ENCODE measurements at places on chromosomes 12 and 14.

- DNase-seq, result no peak
- H3K27ac ChIP-seq, result peak overlapping the region; percentile 11
- H3K36me3 ChIP-seq, result peaks cover 7% of the 10 kb centered on the region
- H3K4me3 ChIP-seq, result no peak overlapping the region
Observed at GRCh38 chr12:19139615-19140194, 10.2 kb downstream of the PLEKHA5 start.

- no peaks in the 10 kb centered on the region for H3K36me3 ChIP-seq
- no peak for DNase-seq
- peaks cover 4% of the 10 kb centered on the region for H3K4me1 ChIP-seq
- H3K27ac ChIP-seq, result peak overlapping the region; percentile 85
Observed at GRCh38 chr14:68246074-68246785, 426.7 kb downstream of the RAD51B start.

DNA sequence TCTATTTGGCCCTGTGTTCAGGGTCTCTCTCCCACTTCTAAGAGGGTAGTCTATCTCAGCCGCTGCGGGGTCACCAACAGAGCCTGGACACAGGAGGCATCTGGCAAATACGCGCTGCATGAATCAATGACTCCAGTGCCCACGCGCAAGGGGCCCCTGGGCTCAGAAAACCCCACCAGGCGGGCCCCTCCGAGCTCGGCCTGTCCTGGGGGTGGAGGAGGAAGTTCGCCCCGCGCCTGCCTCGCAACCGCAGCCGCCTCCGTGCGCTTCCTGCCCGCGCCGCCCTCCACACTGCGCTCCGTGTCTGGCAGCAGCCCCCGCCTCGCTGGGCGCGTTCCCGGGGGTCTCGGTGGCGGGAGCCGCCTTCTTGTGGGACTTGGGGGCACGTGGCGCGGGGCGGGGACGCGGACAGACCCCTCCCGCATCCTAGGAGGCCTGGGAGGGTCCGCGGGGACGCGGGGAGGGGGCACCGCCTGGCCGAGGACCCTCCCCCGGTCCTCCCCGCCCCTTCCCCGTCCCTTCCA is 811 bp upstream of the FBRSL1 start:
- H3K27me3 ChIP-seq, result no peaks in the 10 kb centered on the region
- H3K27ac ChIP-seq, result peak overlapping the region; percentile 85
- no peaks in the 10 kb centered on the region for H3K36me3 ChIP-seq
- H3K4me1 ChIP-seq, result no peaks in the 10 kb centered on the region
- DNase-seq, result no peak

DNA sequence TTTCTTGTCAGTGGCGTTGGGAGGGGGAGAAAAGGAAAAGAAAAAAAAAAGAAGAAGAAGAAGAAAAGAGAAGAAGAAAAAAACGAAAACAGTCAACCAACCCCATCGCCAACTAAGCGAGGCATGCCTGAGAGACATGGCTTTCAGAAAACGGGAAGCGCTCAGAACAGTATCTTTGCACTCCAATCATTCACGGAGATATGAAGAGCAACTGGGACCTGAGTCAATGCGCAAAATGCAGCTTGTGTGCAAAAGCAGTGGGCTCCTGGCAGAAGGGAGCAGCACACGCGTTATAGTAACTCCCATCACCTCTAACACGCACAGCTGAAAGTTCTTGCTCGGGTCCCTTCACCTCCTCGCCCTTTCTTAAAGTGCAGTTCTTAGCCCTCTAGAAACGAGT is 1.9 kb downstream of the ASCL1 start:
- no peak overlapping the region for H3K27ac ChIP-seq
- no peak overlapping the region for H3K4me3 ChIP-seq
- H3K27me3 ChIP-seq, result peaks cover 11% of the 10 kb centered on the region
- no peaks in the 10 kb centered on the region for H3K36me3 ChIP-seq
- peaks cover 41% of the 10 kb centered on the region for H3K4me1 ChIP-seq

DNA sequence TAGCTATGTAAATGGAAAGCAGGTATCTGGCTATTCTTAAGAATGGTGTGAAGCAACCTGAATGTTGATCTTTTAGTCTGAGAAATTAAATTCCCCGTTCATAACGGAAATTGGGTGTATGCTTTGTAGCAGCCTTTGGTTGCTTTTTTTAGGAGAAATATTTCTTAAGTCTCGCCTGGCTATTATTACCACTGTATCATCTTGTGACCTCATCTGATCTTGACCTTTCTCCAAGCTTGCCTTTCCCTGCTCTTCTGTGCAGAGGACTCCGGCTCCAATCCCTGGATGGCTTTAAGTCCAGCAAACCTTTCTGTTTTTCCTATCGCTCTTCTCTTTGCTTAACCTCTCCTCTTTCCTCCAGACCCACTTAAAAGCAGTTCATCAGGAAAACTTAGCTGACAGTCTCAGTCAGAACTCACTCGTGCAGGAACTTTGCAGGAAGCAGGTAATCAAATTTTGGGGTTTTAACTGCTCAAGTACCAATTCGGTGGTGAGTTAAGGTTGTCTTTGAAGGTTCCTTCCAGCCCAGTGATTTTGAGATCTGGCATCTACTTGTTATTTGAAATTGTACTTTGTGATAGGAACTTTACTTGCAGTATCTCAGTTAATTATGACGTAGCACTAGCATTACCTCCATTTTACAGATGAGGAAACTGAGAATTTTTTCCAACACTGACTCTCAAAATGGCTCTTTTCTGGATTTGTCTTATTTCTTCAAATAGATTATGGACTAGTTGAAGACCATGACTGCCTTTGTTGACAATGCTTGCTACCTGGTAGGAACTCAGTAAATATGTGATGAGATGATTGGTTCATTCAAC is 14.1 kb downstream of the PPFIBP1 start:
- H3K36me3 ChIP-seq, result no peaks in the 10 kb centered on the region
- no peak for DNase-seq
- peak overlapping the region; percentile 51 for H3K27ac ChIP-seq

DNA sequence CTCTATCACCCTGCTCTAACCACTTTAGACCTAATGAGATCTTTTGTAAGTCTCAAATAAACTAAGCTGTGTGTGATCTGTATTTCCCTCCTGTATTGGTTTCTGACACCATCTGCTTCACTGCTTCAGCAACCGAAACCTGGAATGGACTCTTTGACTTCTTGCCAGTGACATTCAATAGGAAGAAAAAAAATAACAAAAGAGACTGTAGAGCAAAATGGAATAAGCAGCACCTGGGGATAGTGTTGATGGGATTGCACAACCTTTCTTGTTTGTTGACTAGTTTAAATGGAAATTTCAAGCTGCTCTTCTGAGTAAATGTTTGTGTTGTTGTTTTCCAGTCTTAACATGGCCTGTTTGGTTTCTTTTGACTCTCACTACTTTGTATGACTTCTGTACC is 888.6 kb upstream of the SEL1L start:
- H3K4me1 ChIP-seq, result no peaks in the 10 kb centered on the region
- no peaks in the 10 kb centered on the region for H3K36me3 ChIP-seq

DNA sequence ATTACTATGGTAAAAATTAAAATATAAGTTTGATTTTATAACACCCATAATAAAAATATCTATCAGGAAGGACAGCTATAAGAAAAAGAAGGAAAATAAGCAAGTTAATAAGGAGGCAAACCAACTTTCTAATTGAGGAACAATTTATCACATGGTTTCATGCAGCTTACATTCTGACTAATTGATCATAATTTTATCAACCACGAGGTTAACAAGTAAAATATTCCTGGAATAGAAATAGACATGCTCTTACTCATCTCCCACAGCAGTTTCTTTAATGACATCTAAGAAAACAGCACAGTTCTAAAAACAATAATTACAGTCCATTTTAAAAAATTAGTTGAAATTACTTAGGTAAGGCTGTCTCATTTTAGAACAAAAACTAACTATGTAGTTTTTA is 130.8 kb upstream of the KRR1 start:
- DNase-seq, result no peak
- H3K27ac ChIP-seq, result no peak overlapping the region

GRCh38 chr14:55911776-55912175 is 206.4 kb upstream of the PELI2 start:
- peaks cover 11% of the 10 kb centered on the region for H3K4me1 ChIP-seq
- H3K4me3 ChIP-seq, result no peak overlapping the region
- DNase-seq, result no peak
- H3K27ac ChIP-seq, result no peak overlapping the region
- H3K36me3 ChIP-seq, result no peaks in the 10 kb centered on the region

DNA sequence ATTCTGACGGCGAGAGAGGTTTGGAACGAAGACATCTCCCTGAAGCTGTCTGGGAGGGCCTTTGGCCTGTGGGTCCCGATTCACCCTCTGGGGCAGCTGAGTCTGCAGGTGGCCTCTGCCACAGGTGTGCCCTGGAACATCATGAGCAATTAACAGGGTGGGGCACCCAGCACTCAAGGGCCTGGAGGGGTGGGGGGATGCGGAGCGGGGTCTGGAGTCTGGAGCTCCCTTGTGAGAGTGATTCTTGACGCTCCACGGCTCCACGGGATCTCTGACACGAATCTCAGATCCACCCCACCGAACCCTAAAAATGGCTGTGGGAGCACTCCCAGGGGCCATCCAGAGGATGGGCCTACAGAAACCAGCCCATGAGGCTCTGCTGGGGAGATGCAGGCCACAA is 8.3 kb downstream of the ITPK1 start:
- no peak overlapping the region for H3K4me3 ChIP-seq
- peaks cover 64% of the 10 kb centered on the region for H3K4me1 ChIP-seq
- no peak for DNase-seq
- no peak overlapping the region for H3K27ac ChIP-seq
- no peaks in the 10 kb centered on the region for H3K27me3 ChIP-seq

DNA sequence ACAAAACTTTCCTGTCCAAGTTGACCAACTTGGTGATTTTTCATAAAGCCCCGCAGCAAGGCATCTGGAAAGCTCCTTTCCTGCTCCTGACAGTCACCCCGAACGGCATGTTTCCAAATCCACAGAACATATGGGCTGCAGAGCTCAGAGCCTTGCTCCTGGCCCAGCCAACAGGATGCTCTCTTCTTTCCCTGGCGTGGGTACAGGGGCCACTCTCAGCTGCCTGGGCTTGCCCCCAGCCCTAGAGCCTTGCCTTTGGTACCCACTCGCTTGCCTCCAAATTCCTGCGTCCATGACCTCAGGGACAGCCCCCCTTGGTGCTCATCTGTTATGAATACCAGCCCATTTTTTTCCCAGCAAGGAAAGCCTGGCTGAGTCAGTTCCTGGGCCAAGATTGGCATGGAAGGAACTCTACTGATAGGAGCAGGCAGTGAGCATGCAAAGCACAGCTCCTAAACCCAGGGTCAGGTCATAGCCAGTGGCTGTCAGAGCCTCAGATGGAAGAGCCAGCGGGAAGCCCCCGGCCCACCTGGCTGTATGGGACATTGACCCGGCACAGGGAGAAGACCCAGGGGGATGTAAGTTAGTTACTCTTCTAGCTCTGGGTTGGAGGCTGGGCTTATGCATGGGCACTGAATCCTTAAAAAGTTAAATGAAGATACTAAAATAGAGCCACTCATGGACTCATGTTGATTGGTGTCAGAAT is 105.3 kb upstream of the RTL1 start:
- no peak overlapping the region for H3K27ac ChIP-seq
- no peak overlapping the region for H3K4me3 ChIP-seq
- no peaks in the 10 kb centered on the region for H3K27me3 ChIP-seq
- no peaks in the 10 kb centered on the region for H3K4me1 ChIP-seq
- no peak for DNase-seq
- H3K36me3 ChIP-seq, result no peaks in the 10 kb centered on the region

DNA sequence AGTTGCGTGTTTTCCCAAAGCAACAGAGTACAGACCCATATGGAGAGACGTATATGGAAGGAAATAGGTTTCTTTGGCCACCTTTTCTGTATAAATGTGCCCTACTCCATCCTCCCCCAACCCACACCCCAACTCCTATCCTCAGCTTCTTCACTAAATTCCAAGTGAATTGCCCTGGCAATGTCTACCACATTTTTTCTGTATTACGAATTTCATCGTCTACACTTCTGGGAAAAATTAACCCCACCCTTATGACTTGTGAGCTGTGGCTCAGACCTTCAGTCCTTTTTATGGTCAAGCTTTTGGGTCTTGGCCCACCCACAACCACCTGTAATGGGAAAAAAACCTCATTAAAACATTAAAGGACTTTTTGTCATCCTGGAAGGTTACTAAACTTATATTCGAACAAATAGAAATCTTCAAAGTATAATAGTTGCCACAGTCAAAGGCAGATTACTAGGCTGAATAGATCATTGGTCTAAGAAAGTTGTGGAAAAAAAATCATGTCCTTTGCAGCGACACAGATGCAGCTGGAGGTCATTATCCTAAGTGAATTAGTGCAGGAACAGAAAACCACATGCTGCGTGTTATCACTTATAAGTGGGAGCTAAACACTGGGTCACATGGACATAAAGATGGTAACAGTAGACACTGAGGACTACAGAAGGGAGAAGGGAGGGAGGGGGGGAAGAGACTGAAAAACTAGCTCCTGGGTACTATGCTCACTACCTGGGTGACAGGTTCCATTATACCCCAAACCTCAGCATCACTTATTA is 15.7 kb upstream of the NFKBIA start:
- H3K4me3 ChIP-seq, result no peak overlapping the region
- H3K36me3 ChIP-seq, result no peaks in the 10 kb centered on the region
- H3K27me3 ChIP-seq, result no peaks in the 10 kb centered on the region
- H3K27ac ChIP-seq, result no peak overlapping the region
- H3K4me1 ChIP-seq, result no peaks in the 10 kb centered on the region

DNA sequence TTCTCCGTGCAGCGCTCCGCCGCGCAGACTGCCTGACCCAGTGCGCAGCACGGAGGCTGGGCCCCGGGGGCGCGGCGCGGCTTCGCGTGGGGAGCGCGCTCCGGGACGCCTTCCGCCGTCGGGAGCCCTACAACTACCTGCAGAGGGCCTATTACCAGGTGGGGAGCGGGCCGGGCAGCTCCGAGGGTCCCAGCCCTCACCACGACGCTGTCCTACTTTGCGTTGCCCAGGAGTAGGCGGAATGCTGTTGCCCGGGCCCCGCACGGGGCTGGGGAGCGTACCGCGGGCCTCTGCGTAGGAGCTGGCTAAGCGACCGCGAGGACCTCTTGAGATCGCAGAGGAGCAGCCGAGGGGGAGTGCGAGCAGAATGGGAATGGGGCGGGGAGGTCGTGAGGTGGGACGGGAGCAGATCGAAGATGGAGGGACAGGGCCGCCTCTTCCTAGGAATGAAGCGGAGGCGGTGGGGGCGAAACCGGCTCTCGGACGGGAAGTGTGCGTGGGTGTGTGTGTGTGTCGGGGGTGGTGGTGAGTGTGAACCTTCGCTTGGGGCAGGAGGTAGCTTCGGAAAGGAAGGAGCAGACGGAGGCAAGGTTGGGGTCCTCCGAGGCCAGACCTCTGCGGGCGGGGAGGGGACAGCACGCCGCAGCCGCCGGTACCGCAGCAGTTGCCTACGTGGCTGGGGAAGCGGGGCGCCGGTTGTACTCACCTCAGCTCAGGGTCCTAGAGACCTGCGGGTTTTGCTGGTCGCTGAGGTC is 751 bp downstream of the P3H3 start:
- no peaks in the 10 kb centered on the region for H3K27me3 ChIP-seq
- H3K27ac ChIP-seq, result peak overlapping the region; percentile 91
- H3K4me3 ChIP-seq, result peak overlapping the region; percentile 75
- H3K4me1 ChIP-seq, result no peaks in the 10 kb centered on the region
- H3K36me3 ChIP-seq, result peaks cover 8% of the 10 kb centered on the region

GRCh38 chr12:4015225-4016091 is 142.3 kb upstream of the PARP11 start:
- no peaks in the 10 kb centered on the region for H3K36me3 ChIP-seq
- no peak for DNase-seq
- H3K4me1 ChIP-seq, result no peaks in the 10 kb centered on the region
